ENCODE measurements at places on chromosomes 16 and 17. TPM values are rescaled to one million over a fixed set of nuclear protein-coding genes. Genes with fewer than 3 reads are reported as not detected.

DNA sequence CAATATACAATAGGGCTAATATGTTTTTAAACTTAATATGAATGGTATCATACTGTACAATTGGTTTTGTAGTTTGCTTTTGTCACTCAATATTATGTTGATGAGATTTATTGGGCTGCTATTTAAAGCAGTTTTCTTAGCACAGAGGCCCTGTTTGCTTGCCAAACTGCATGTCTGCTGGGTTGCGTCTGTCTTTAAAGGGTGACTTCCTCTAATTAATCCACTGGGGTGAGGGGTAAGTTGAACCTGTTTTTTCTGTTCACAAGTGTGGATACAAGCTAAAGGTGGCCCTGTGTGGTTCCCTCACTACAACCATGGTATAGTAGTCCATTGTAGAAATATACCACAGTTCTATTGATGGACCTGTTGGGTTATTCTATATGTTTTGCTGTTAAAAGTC lies 19.7 kb downstream of the TTC19 start:
- peaks cover 6% of the 10 kb centered on the region for H3K4me1 ChIP-seq
- H3K27me3 ChIP-seq = no peaks in the 10 kb centered on the region
- no peak overlapping the region for H3K4me3 ChIP-seq
- H3K36me3 ChIP-seq = peaks cover 73% of the 10 kb centered on the region

GRCh38 chr17:38556239-38556638 lies 49.5 kb downstream of the SRCIN1 start:
- H3K36me3 ChIP-seq = no peaks in the 10 kb centered on the region
- H3K4me3 ChIP-seq = no peak overlapping the region
- H3K4me1 ChIP-seq = peaks cover 41% of the 10 kb centered on the region
- H3K27me3 ChIP-seq = peaks cover 30% of the 10 kb centered on the region

DNA sequence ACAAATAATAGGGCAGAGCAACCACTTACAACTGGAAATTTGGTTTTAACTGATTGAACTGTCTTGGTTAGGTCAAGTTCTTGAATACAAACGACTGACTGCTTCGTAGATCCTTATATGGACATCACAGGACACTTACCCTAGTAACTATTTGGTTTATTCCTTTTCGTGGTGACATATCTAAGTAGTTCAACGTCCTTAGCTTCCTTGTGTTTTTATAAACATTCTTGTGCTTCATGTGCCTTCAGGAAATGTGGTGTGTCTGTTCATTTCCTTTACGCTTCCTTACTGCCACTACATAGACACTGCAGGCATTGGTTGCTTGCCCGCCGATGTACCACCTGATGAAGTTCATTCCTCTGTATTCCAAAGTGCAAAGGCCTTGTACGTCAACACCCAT lies 59.3 kb downstream of the USP10 start:
- peaks cover 21% of the 10 kb centered on the region for H3K4me1 ChIP-seq
- H3K36me3 ChIP-seq = peaks cover 52% of the 10 kb centered on the region
- H3K27me3 ChIP-seq = no peaks in the 10 kb centered on the region

DNA sequence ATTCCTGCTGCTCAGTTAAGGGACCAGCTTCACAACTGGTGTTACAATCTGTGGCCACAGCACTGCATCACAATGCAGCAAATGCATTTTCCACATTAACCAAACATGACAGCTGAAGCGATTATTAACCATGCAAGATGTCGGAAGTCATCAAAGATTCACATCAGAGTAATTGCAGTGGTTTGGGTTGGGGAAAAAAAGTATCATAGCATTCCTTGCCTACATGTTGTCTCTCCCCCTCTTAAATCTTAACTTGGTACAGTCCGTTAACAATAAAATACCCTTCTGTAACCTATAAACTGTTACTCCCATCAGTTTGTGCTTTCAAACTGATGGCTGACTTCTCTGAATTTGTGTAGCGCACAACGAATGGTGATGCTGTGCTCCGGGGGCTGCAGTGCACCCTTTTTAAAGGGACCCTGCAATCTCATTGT lies 51.6 kb downstream of the NUP93 start:
- no peaks in the 10 kb centered on the region for H3K36me3 ChIP-seq
- peaks cover 7% of the 10 kb centered on the region for H3K4me1 ChIP-seq
- no peaks in the 10 kb centered on the region for H3K27me3 ChIP-seq
- DNase-seq = no peak
- H3K4me3 ChIP-seq = no peak overlapping the region
- no peak overlapping the region for H3K27ac ChIP-seq

GRCh38 chr17:67046398-67046797 lies 2.0 kb downstream of the CACNG1 start:
- H3K27me3 ChIP-seq = no peaks in the 10 kb centered on the region
- no peak for DNase-seq
- no peak overlapping the region for H3K4me3 ChIP-seq

- no peaks in the 10 kb centered on the region for H3K4me1 ChIP-seq
- H3K27me3 ChIP-seq = no peaks in the 10 kb centered on the region
- DNase-seq = no peak
- peaks cover 86% of the 10 kb centered on the region for H3K36me3 ChIP-seq
- H3K27ac ChIP-seq = no peak overlapping the region
Observed at GRCh38 chr16:3659251-3659650, 4.8 kb downstream of the DNASE1 start.

GRCh38 chr17:29569245-29569950 lies 897 bp downstream of the TP53I13 start:
- H3K36me3 ChIP-seq = peaks cover 22% of the 10 kb centered on the region
- H3K4me1 ChIP-seq = peaks cover 48% of the 10 kb centered on the region
- H3K27me3 ChIP-seq = no peaks in the 10 kb centered on the region
- peak overlapping the region; percentile 88 for H3K27ac ChIP-seq
- no peak for DNase-seq

GRCh38 chr17:79085921-79086551 lies 11.4 kb downstream of the ENGASE start:
- H3K4me3 ChIP-seq = no peak overlapping the region
- no peak overlapping the region for H3K27ac ChIP-seq
- peaks cover 2% of the 10 kb centered on the region for H3K27me3 ChIP-seq
- H3K36me3 ChIP-seq = peaks cover 60% of the 10 kb centered on the region
- no peak for DNase-seq
- H3K4me1 ChIP-seq = no peaks in the 10 kb centered on the region

GRCh38 chr16:6684076-6684673 lies 648.5 kb upstream of the RBFOX1 start:
- H3K4me1 ChIP-seq = no peaks in the 10 kb centered on the region
- H3K4me3 ChIP-seq = no peak overlapping the region
- DNase-seq = no peak
- no peaks in the 10 kb centered on the region for H3K27me3 ChIP-seq

DNA sequence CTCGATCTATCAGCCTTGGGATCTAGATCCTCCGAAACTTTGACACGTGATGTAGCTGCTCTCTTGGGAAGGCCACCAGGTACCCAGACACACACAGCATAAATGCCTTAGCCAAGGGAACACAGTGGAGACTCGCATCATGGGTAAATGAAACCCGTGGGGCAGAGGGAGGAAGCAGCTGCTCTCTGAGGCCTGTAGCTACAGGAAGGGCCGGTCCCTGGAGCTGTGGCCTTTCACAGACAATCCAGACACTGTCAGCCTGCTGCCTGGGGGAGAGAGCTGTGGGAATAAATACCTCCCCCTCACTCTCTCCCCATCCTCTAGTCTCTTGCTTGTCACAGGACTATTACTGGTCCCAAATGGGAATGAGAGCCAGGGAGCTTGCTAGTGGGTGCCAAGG lies 351.2 kb downstream of the UTP18 start:
- H3K4me1 ChIP-seq = no peaks in the 10 kb centered on the region
- no peaks in the 10 kb centered on the region for H3K27me3 ChIP-seq
- no peak overlapping the region for H3K27ac ChIP-seq
- no peaks in the 10 kb centered on the region for H3K36me3 ChIP-seq

GRCh38 chr17:16446338-16446983 lies 31.1 kb downstream of the TRPV2 start:
- H3K27me3 ChIP-seq = no peaks in the 10 kb centered on the region
- H3K27ac ChIP-seq = no peak overlapping the region
- no peak overlapping the region for H3K4me3 ChIP-seq
- peaks cover 78% of the 10 kb centered on the region for H3K36me3 ChIP-seq
- DNase-seq = no peak

DNA sequence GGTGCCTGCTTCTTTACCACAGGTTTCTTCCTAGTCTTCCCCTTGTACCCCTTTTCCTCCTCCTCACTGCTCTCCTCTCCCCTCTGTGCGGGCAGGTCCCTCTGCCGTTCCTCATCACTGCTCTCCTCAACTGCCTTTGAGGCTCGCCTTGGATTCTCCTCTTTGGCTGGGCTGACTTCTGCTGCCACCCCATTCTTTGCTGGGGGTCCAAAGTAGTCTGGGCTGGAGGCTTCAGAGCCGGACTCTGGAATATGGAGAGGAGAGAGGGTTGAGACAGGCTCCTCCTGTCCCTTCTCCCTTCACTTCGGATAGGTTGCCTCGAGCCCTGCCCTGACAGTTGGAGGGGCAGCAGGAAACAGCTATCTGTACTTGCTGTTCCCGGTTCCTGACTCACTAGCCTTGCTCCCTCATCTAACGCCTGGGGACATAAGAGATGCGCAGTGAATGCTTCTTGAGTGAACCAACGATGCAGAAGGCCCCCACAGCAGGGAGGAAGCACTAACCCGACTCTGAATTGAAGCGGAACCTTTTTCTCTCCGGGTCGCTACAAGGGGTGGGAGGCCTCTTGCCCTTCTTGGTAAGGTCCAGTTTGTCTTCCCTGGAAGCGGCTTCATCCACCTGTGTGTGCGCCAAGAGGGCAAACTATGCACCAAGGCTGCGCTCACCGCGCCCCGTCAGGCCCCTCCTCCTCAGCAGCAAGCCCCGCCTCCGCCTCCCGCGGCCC lies 655 bp downstream of the HIRIP3 start:
- H3K4me1 ChIP-seq = peaks cover 50% of the 10 kb centered on the region
- DNase-seq = no peak
- H3K27ac ChIP-seq = peak overlapping the region; percentile 96
- peak overlapping the region; percentile 83 for H3K4me3 ChIP-seq
- H3K36me3 ChIP-seq = peaks cover 44% of the 10 kb centered on the region

DNA sequence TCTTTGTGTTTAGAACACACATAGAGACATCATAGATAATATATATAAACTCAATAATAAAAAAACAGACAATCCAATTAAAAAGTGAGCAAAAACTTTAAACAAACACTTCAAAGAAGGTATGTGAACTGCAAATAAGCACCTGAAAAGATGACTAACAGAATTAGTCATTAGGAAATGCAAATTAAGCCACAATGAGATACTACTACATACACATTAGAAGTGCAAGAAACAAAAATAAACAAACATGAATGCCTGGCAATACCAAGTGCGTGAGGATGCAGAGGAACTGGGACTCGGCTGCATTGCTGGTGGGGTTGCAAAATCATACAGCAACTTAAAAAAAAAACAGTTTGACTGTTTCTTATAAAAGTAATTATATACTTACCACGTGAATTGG lies 799.0 kb downstream of the KCNJ2 start:
- H3K36me3 ChIP-seq = no peaks in the 10 kb centered on the region
- no peak overlapping the region for H3K27ac ChIP-seq
- H3K4me1 ChIP-seq = no peaks in the 10 kb centered on the region

DNA sequence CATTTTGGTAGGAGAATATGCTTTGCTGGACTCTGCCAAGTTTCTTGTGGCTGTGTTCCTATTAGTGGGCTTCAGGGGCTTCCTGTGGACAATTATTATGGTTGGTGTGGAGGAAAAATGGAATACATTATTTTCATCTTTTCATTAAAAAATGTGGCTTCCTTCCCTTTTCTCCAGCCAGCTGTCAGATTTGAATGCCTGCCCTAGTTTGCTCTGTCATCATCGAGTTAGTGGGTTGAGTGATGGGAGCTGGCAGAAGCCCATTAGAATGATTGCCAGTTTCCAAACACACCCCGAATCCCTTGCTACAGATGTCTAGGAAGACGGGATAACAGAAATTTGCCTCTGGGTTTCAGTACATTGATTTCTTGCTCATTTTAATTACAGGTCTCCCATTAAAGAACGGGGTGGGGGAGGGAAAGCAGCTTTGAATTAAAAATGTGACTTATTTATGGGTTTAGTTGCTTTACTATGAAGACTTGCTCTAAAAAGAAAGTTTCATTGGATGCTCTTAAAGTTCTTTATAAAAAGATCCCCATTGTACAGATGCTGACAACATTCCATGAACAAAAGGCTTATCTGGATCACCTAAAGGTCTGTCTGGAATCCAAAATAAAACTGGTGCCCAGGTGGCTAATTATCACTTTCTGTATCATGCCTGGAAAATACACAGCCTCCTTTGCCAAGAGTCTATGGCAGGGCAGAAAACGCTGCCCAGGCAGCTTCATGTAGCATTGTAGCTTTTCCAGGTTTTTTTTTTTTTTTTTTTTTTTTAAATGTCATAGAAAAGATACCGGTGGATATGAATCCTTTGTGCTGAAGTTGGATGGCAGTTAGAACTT lies 103.6 kb downstream of the PRKCA start:
- no peak for DNase-seq
- peaks cover 14% of the 10 kb centered on the region for H3K4me1 ChIP-seq
- H3K4me3 ChIP-seq = no peak overlapping the region

GRCh38 chr17:29091606-29092289 lies 48.8 kb downstream of the PIPOX start:
- no peak overlapping the region for H3K27ac ChIP-seq
- no peaks in the 10 kb centered on the region for H3K27me3 ChIP-seq
- H3K4me1 ChIP-seq = no peaks in the 10 kb centered on the region
- no peak overlapping the region for H3K4me3 ChIP-seq
- no peak for DNase-seq

GRCh38 chr17:31216031-31216751 lies 80.8 kb downstream of the OMG start:
- H3K4me1 ChIP-seq = no peaks in the 10 kb centered on the region
- H3K27me3 ChIP-seq = no peaks in the 10 kb centered on the region
- H3K36me3 ChIP-seq = peaks cover 22% of the 10 kb centered on the region
- no peak overlapping the region for H3K4me3 ChIP-seq

DNA sequence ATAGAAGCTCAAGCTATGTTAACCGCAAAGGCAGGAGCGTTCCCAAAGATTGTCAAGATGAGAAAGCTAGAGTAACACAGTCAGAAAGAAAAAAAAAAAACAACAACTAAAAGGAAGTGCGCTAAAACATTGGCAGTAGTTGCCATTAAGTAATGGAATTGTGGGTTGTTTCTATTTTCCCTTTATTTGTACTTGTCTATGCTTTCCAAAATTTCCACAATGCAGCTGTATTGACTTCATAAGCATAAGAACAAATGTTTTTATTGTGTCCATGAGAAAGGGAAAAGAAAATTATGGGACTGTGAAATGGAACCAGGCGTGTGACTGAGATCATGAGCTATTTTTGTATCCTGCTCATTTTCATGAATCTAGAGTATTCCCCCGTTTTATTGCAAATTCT lies 153.4 kb downstream of the TMEM114 start:
- no peak overlapping the region for H3K4me3 ChIP-seq
- no peaks in the 10 kb centered on the region for H3K36me3 ChIP-seq
- no peak for DNase-seq
- no peaks in the 10 kb centered on the region for H3K27me3 ChIP-seq
- H3K27ac ChIP-seq = no peak overlapping the region

The MSLN gene
- total RNA-seq = 42.6 TPM

The RBL2 gene
- 96.5 TPM for total RNA-seq

The XYLT1 gene
- 9.0 TPM for total RNA-seq

The MT4 gene
- total RNA-seq = not detected

The DNASE1L2 gene
- total RNA-seq = 2.0 TPM

The ITGAX gene
- 188 TPM for total RNA-seq

The NLGN2 gene
- total RNA-seq = 9.5 TPM

The TMEM235 gene
- total RNA-seq = not detected

The LPCAT2 gene
- 35.8 TPM for total RNA-seq

The KCNJ2 gene
- total RNA-seq = 15.6 TPM

The ABCA5 gene
- total RNA-seq = 20.5 TPM

The PLEKHH3 gene
- total RNA-seq = 18.3 TPM

The CTRB1 gene
- total RNA-seq = not detected

The FBXL16 gene
- total RNA-seq = 11.0 TPM

The G6PC1 gene
- total RNA-seq = not detected

The CMTM1 gene
- 8.1 TPM for total RNA-seq
